G401 (cell line): ENCODE measurements at places on chromosomes 11 and 22.
A peak's percentile ranks its signal among the peaks of the same experiment; 100 is the strongest.

GRCh38 chr22:24417901-24418641, 9.3 kb upstream of the ADORA2A start:
- no peak for DNase-seq

GRCh38 chr22:49873228-49873940, 19.7 kb downstream of the ZBED4 start:
- DNase-seq = no peak

- DNase-seq = peak; percentile 43
Measured at GRCh38 chr11:33291004-33291777, 34.0 kb downstream of the HIPK3 start.

- DNase-seq = no peak
Measured at GRCh38 chr11:3626250-3626960, 15.4 kb downstream of the ART5 start.

DNA sequence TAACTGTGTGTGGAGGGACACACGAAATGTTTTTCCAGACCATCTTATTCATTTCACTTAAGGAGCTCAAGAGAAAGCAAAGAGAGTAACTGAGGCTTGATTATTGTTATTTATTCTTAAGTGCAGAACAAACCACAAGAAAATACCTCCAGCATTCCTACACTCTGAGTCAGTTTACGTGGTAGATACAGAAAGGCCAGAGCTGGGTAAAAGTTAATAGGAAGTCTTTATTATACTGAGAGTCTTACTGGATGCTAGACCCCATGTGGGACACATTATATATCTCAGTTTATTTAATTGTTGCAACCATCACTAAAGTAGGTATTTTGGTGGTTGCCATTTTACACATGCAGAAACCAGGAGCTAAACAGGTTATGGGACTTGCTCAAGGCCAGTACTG, 261.4 kb upstream of the POU2AF2 start:
- DNase-seq = no peak

DNA sequence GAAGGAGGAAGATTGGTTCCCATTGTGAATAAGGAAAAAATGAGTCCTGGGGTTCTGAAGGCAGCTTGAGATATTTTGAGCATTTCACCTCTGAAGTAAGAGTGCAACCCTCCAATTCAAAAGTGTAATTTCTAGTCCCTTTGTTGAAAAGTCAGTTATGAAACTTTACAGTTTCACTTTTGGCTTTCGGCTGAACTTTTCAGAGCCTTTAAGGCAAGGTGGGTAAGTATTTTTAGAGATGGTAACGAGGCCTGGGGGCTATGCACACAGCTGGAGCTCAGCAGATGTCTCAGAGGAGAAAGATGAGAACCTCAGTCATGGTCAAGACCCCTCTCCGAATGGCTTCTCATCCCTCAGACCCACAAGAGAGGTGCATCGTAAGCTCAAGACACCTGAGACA, 267.6 kb downstream of the KIRREL3 start:
- DNase-seq = no peak
